ENCODE measurements at places on chromosomes 6 and 20. TPM values are rescaled to one million over a fixed set of nuclear protein-coding genes. Genes with fewer than 3 reads are reported as not detected.

C6orf52 gene
- not detected for total RNA-seq

EGFL8 gene
- total RNA-seq = 6.2 TPM

C6orf163 gene
- 1.5 TPM for total RNA-seq

CAGE1 gene
- total RNA-seq = not detected

ID1 gene
- 780 TPM for total RNA-seq

SLC13A3 gene
- 0.89 TPM for total RNA-seq

MUC22 gene
- total RNA-seq = not detected

APCDD1L gene
- total RNA-seq = 19.5 TPM

UBD gene
- total RNA-seq = not detected

RAD21L1 gene
- not detected for total RNA-seq

JAG1 gene
- 4.8 TPM for total RNA-seq

CST2 gene
- total RNA-seq = 5.6 TPM

EPHA7 gene
- not detected for total RNA-seq

SLC22A7 gene
- total RNA-seq = not detected

MUC21 gene
- not detected for total RNA-seq

CALHM4 gene
- not detected for total RNA-seq

SOX18 gene
- not detected for total RNA-seq

CNBD2 gene
- total RNA-seq = not detected

SLC24A3 gene
- not detected for total RNA-seq

FOXP4 gene
- total RNA-seq = 5.4 TPM

ADA gene
- 7.0 TPM for total RNA-seq

GPR63 gene
- total RNA-seq = 0.11 TPM

HDGFL1 gene
- not detected for total RNA-seq
